BE2C (cell line): ENCODE measurements at places on chromosomes 11 and 22.

DNA sequence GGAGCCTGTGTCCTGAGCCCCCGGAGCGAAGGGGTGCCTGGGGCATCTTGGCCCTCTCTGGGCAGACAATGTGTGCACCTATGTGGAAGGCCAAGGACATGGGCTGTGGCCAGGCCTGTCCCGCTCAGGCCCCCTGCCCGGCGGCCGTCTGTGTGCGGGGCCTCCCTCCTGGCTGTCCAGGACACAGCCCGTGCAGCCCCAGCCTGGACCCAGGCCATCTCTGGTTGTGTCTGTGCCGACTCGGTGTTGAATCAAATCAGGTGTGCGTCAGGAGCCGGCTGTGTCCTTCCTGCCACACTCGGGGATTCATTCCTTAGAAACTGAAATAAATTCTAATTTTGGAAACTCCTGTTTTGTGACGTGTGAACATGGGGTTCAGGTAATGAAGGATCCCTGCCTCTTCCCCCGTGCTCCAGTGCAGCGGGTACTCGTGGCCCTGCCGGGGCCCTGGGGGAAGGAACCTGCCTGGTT lies 1.5 kb upstream of the SELENOO start:
- no peak for DNase-seq

GRCh38 chr22:43253839-43254238 lies 66.9 kb upstream of the TTLL12 start:
- no peak for DNase-seq

DNA sequence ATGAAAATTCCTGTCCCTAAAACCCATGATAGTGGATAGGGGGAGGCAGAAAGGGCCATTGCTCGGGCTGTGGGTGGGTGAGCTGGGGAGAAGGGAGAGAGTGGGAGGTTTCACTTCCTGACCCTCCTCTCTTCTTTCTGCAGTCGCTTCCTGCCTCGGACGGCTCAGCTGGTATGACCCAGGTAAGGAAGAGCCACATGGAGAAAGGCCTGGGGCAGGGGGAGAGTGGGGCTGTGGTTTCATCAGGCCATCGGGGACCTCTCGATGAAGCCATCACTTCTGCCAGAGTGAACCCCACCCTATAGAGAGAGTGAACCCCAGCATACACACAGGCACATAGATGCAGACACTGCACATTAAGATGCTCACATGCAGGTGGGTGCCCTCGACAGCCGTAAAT lies 12.6 kb downstream of the CD5 start:
- DNase-seq: no peak

- DNase-seq: peak; percentile 45
Observed at GRCh38 chr11:44286268-44286880, 23.6 kb downstream of the ALX4 start.

DNA sequence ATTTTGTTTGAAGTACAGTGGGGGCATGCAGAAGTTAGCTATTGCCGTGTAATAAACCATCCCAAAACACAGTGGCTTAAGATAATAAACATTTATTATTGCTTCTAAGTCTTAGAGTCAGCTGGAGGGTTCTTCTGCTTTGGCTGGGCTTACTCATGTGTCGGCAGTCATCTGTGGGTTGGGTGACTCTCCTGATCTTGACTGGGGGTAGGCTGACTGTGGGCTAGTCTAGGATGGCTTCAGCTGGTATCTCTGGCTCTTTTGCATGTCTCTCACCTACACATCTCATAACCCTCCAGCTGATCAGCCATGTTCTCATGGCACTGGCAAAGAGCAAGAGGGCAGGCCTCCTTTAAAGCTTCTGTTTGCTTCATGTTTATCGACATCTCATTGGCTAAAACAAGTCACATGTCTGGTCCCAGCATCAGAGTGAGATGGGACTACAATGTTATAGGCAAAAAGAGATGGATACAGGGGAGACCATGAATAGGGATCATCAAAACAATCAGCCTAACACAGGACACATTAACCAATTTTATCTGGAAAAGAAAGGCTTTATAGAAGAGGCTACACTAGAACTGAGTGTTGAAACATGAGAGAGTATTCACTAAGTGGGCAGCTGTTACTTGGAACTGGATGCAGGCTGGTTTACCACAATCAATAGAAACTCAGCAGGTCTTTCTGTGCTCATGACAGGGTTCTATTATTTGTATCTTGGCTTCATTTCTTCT lies 5.1 kb downstream of the LRRC51 start:
- no peak for DNase-seq

DNA sequence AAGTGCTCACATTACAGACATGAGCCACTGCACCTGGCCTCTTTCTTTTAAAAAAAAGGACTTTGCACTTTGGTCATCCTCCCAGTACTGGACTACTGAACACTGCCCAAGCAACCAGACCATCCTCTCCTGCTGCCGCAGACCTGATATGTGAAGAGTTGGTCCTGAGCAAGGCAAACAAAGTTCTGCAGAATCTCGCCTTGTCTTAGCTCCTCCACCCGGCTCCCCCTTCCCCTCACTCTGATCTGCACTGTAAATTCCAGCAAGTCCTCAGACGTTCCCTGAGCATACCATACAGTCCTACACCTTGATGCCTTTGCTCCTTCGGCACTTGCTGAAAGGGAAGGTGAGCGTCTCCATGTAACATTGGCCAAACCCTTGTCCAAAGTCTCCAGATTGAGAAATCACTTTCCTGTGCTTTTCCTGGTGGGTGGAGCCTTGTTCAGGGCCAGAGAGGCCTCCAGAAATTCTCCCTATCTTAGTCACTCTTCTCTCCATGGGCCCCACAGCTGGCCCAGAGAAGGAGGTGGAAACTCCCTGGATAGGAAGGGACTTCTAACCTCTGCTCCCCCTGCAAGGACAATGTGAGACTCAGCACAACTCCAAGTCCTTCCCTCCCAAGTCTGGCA lies 47.0 kb upstream of the TIMP3 start:
- DNase-seq: no peak

DNA sequence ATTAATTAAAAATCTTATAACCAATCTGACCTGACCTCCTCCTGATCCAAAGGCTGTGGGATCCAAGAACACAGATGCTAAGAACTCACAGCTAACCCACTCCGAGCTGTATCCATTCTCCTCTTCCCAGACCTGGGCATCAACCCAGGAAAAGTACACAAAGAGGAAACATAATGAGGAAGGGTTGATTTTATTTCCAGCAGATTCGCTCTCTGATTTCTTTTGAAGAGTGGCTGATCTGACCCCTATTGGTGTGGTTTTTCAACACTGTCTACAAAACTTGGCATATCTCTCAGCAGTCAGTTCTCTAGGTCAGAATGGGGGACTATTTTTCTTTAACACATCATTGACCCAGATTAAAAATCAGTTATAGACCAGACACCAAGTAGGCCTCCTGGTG lies 201.9 kb upstream of the UBASH3B start:
- no peak for DNase-seq

DNA sequence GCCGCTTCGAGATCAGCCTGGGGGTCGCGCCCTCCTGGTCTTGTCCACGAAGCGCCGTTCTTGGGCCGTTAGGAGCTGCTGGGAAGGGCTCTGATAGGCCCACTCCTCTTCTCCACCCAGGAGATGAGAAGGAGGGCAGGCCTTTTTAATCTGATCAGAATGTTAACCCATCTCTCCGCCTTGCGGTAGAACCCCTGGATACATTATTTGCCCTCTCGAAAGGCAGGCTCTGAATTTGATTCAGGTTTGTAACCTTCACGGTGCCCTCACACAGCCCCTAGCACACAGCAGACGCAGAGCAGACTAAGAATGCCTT lies at the start of gene CCDC83:
TSS of gene CCDC83 (plus strand) at position 43 of the 316 bp plus-strand sequence. CDS start 9,741 bp downstream, outside the sequence.
- DNase-seq: no peak

- DNase-seq: no peak
Observed at GRCh38 chr11:46736615-46737014, 17.6 kb downstream of the F2 start.

DNA sequence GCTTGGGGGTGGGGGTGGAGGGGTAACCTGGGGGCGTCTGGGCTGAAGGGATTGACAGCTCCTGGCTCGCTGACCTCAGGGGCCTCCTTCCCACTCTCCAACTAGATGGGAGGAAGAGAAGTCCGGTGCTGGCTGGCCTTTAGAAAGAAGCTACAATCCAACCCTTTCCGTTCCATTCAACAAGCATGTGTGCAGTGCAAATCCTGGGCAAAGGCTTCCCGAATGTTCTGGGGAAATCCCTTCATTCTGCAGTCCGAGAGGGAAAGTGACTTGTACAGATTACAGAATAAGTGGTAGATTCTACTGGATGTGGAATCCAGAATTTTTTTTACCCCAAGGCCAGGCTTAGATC lies 149.9 kb downstream of the FEZ1 start:
- DNase-seq: no peak

DNA sequence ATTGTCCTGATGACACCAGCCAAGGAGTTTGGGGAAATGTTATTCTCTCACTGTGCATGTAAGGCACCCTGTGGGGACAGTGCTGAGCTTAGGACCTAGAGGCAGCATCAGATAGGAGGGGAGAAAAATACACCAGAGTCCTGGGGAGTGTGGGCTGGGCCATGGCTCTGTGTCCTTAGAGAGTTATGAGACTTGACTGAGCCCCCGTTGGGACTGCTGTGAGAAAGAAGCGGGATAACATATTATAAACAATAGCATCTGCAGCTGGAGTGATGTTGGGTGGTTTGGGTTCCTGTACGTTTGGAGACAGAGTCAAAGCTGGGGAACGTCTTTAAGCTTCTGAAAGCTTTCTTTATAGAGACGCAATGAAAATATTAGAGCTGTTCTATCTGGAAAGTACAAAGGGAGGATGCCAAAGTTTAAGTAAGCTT lies 90.9 kb upstream of the CRTAM start:
- DNase-seq: no peak

DNA sequence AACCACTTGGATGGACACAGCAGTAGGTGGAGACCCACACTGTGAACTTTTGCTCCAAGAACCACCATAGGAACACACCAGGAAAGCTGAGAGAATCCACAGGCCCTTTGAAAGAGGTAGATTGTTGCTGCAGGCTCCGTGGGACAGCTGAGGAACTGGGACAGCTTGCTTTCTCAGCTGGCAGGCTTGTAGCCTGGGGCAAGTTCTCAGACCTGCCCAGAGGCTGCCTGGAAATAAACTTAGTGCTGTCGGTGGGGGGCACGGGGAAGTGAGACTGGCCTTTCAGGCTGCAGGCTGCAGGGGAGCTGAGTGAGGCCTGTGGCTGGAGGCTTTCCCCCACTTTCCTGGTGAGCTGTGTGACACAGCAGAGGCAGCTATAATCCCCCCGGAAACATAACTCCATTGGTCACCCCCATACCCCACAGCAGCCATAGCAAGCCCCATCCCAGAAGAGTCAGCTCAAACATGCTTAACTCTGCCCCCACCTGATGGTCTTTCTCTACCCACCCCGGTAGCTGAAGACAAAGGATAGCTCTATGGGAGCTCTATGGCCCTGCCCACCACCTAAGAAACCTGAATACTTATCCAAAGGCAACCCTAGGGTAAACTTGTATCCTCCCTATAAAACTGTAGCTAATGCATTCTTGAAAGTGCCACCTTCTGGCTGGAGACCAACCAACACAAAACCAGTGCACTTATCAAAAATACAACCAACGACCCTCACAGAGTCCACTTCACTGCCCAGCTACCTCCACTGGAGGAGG lies 21.4 kb upstream of the ACRV1 start:
- no peak for DNase-seq

DNA sequence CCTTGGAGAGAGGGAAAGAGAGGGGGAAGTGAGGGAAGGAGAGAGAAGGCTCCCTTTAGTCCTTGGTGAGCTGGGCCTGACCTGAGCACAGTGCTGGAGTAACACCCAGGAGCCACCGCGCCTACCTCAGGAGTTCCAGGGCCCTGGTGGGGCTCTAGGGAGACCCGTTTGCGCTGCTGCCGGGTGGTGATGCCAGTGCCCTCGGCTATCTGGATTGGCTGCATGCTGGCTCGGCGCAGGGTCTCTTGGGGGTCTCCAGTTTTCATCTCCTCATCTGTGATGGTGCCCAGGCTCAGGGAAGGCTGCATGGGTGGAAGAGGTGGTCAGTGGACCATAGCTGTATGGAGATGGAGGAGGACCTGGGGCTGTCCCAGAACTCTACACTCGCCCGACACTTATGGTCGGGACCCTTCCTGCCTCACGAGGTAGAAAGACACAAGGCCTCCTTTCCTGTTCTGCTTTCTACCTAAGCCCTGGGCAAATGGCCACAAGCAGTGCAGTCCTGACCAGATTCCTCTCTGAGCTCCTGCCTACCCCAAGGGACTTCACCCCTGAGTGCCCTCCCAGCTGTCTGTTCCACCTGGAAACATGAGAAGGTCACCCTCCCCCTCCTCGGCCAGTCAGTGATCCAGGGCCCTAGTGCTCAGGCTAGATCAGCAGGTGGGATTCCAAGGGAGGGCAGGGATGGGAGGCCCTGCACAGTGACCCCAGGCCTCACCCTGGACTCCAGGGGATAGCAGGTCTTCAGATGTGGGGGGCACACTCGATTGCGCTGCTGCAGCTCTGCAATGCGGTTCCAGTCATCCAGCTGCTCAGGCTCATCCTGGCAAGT lies 6.0 kb downstream of the IL18BP start:
- no peak for DNase-seq
